ENCODE measurements at places on chromosomes 7 and 10.

DNA sequence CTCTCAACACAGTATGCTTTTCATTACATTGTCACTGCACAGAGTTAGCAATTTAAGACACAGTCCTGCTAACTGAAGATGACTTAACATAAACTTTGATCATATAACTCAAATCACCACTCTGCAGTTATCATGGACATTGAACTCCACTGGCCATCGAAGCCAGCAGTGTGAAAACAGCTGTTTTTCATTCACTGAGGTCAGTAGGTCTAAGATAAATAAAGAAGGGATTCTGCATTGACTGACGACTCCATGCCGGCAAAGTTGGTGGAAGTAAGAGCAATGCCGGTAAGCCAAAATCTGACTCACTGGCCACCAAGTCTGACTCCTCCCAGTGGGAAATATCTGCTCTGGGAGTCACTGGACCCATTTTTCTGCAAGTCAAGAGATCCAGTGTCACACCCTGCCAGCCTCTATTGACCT, 449.9 kb upstream of the ANKRD30A start:
- DNase-seq: no peak

- DNase-seq: no peak
Observed at GRCh38 chr7:21370283-21370982, 57.5 kb upstream of the SP4 start.

DNA sequence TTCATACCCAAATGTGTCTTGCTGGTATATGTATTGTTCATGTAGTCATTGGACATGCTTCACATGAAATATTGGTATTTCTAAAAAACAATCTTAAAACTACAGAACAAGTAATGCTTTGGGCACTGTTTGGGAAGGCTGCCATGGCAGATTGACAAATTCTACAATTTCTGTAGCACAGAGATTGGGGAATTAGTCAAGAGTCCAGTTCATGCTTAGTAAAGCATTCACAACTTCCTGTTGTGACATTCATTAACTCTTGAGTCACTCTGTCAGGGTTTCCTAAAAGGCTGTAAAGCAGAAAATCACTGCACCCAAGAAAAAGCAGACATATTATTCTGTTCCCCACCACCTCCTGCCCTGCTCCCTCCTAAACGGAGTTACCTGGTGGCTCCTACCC, 398.9 kb downstream of the PHTF2 start:
- no peak for DNase-seq

DNA sequence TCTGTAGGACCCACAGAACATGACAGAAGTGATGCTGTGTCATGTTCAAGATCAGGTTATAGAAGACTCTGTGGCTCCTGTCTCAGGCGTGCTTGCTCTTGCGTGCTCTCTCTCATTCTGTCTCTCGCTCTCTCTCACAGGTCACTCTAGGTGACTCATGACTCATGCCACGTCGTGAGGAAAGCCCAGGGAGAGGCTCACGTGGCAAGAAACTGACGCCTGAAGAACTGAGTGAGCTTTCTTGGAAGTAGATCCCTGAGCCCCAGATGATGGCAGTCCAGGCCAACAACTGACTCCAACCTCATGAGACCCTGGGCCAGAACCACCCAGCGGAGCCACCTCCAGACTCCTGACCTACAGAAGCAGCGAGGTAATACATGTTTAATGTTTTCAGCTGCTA, 103.3 kb downstream of the DNMBP start:
- DNase-seq: no peak

GRCh38 chr7:150849204-150849775, 3.0 kb upstream of the AOC1 start:
- no peak for DNase-seq

- DNase-seq: no peak
Observed at GRCh38 chr7:18494821-18495408, 634 bp upstream of the HDAC9 start.

DNA sequence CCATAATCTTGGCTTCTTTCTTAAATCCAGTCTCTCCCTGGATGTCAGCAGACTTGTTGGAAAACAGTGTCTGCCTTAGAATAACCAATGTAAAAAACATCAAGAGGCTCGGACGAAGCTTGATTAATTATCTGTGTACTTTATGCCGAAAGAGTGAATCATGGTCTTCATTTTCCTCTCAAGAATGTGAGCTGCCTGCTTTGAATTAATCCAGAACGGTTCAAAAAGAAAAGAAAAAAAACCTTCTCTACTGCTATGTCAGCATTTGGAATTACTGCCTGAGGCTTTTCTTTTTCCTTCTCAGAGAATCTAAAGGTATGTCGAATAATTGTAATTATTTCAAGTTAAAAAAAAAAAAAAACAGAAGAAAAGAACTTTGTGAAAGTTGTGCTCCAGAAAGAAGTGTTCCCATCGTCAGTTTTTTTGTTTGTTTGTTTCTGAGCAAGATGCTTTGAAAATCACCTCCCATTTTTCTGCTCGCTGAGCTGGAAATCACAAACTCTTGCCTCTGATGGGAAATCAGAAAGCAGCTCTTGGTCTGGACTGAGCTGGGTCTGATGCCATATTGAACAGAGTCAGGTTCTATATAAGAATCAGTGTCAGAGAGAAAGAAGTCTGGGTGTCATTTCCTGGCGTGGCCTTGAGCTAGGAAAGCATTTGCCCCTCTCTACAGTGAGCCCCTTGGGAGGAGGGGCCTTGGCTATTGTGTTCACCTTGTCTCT, 20.2 kb downstream of the PLPP4 start:
- no peak for DNase-seq

DNA sequence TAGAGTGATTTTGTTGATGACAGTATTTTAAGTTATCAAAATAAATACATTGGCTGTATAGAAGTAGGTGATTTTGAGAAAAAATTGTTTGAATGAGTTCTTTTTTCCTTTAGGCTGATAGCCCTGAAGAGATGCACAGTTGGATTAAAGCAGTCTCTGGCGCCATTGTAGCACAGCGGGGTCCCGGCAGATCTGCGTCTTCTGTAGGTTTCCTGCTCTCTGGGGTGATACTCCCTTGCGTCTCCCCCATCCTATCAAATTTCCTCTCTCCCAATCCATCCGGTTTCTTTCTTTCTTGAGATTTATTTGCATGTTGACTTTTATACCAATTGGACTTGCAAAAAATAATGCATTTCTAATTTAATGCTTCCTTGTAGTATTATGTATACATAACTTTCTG, 27.6 kb upstream of the ARMS2 start:
- no peak for DNase-seq

DNA sequence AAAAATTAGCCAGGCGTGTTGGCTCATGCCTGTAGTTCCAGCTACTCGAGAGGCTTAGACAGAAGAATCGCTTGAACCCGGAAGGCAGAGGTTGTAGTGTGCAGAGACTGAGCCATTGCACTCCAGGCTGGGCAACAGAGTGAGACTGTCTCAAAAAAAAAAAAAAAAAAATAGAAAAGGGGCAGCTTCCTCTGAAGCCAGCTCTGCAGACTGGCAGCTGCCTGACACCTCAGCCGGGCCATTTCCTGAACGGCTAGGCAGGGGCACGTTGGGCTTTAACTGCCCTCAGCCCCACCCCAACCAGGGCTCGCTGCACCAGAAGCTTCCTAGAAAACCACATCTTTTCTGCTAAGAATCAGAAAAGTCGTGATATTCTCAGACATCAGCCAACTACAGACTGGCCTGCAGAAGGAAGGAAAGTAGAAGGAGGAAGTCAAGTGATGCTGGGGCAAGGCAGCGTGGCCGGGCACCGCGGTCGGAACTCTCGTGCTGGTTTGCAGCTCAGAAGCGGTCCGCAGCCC, 38.0 kb downstream of the PRKAG2 start:
- peak; percentile 43 for DNase-seq

GRCh38 chr10:30974773-30975415, 56.8 kb downstream of the ZNF438 start:
- peak; percentile 52 for DNase-seq

- DNase-seq: no peak
Observed at GRCh38 chr10:125144693-125145623, 15.4 kb downstream of the CTBP2 start.

DNA sequence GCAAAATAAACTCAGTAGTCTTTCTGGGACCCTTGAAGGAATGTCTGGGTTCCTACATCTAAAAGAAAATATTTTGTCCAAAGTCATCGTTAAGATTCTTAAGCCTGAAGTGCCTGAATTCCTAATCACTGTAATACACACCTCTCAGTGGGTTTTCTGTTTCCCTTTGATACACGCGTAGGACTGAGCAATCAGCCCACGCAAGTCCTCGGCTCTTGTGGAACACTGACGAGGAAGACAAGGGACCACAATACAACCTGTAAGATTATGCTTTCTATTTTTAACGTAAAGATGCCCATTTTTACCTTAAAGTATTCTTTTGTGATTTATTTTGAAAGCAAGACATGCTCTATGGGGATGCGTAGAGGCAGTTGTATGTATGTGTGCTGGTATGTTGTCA, 472.8 kb upstream of the CELF2 start:
- DNase-seq: no peak

GRCh38 chr10:93816123-93816747, 58.5 kb downstream of the LGI1 start:
- no peak for DNase-seq

Data from bone marrow (tissue), 2 donors.